ENCODE measurements at places on chromosomes 12 and 14. TPM values are rescaled to one million over a fixed set of nuclear protein-coding genes. Genes with fewer than 3 reads are reported as not detected.

Gene LRIG3
- total RNA-seq: 10.7 TPM

Gene C12orf42
- not detected for total RNA-seq

GRCh38 chr12:111458546-111459172 is 52.9 kb downstream of the SH2B3 start:
- H3K4me3 ChIP-seq: no peak overlapping the region
- no peaks in the 10 kb centered on the region for H3K4me1 ChIP-seq
- no peak overlapping the region for H3K27ac ChIP-seq
- DNase-seq: no peak
- H3K27me3 ChIP-seq: no peaks in the 10 kb centered on the region

- H3K4me3 ChIP-seq: no peak overlapping the region
- no peaks in the 10 kb centered on the region for H3K27me3 ChIP-seq
- no peaks in the 10 kb centered on the region for H3K36me3 ChIP-seq
- H3K4me1 ChIP-seq: no peaks in the 10 kb centered on the region
These were observed 23.2 kb upstream of the DCN start for GRCh38 chr12:91205811-91206210.

DNA sequence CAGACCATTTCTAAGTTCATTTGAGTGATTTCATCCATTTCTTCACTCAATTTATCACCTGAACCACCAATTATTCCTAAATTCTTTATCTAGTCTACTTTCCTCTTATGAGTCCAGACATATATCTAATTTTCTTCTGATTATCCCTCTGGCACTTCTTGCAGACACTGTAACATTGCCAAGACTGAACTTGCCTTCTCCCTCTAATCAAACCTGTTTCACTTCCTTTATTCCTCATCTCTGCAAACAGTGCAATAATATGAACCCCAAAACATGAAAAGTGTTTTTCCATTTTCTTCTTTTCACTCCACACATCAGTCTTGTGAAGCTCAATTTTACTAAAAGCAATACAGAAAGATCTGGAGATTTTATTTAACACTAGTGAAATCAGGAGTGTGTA is 37.8 kb upstream of the PTPRQ start:
- no peak overlapping the region for H3K4me3 ChIP-seq
- no peaks in the 10 kb centered on the region for H3K27me3 ChIP-seq
- H3K27ac ChIP-seq: no peak overlapping the region
- H3K36me3 ChIP-seq: no peaks in the 10 kb centered on the region
- no peak for DNase-seq
- no peaks in the 10 kb centered on the region for H3K4me1 ChIP-seq

GRCh38 chr14:100670017-100670752 is 56.5 kb upstream of the DLK1 start:
- H3K4me1 ChIP-seq: peaks cover 22% of the 10 kb centered on the region
- H3K27me3 ChIP-seq: peaks cover 2% of the 10 kb centered on the region
- no peak for DNase-seq
- H3K36me3 ChIP-seq: no peaks in the 10 kb centered on the region
- H3K27ac ChIP-seq: no peak overlapping the region
- H3K4me3 ChIP-seq: no peak overlapping the region

DNA sequence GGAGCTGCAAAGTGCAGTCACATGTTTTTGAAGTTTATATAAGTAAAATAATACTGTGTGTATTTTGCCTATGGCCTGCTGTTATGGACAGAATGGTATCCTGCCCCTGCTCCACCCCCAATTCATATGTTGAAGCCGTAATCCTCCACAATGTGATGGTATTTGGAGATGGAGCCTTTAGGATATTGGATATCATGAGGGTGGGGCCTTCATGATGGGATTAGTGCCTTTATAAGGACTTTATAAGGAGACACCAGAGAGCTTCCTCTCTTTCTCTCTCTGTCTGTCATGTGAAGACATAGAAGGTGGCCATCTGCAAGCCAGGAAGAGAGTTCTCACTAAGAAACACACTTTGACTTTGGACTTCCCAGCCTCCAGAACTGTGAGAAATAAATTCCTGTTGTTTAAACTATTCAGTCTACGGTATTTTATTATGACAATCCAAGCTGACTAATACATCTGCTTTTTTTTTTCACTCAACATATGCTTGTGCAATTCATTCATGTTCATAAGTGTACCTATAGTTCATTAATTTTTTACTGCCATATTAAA is 3.1 kb upstream of the CHPT1 start:
- no peaks in the 10 kb centered on the region for H3K36me3 ChIP-seq
- DNase-seq: no peak
- no peak overlapping the region for H3K27ac ChIP-seq
- H3K4me1 ChIP-seq: no peaks in the 10 kb centered on the region
- no peak overlapping the region for H3K4me3 ChIP-seq
- no peaks in the 10 kb centered on the region for H3K27me3 ChIP-seq
